ENCODE measurements at places on chromosomes 16 and 17. TPM values are rescaled to one million over a fixed set of nuclear protein-coding genes. Genes with fewer than 3 reads are reported as not detected.

- DNase-seq = no peak
Observed at GRCh38 chr17:80968602-80969029, 23.0 kb upstream of the CHMP6 start.

DNA sequence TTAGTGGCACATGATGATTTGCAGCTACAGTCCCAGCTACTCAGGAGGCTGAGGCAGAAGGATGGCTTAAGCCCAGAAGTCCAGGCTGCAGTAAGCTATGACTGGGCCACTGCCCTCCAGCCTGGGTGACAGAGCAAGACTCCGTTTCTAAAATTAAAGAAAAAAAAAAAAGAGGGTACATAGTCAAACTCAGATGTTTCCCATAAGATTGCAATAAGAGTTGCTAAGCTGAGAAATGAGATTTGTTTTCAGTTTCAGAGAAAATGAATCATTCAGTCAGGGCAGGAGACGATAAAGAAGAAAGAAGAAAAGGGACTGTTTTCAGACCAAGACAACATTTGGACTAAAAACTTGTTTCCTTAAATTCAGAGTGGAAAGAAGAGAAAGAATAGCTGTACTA is 30.2 kb upstream of the PHLPP2 start:
- DNase-seq = no peak

- no peak for DNase-seq
Observed at GRCh38 chr17:6454495-6455320, 10.5 kb downstream of the PIMREG start.

GRCh38 chr16:12629271-12629670 is 174.4 kb downstream of the CPPED1 start:
- no peak for DNase-seq

- DNase-seq = no peak
Observed at GRCh38 chr17:586920-587685, 127.5 kb downstream of the VPS53 start.

IKZF3 gene
- 0.08 TPM for total RNA-seq

- DNase-seq = peak; percentile 92
Observed at GRCh38 chr17:59521465-59522126, 43.8 kb upstream of the DHX40 start.

DRC3 gene
- 1.1 TPM for total RNA-seq

DNA sequence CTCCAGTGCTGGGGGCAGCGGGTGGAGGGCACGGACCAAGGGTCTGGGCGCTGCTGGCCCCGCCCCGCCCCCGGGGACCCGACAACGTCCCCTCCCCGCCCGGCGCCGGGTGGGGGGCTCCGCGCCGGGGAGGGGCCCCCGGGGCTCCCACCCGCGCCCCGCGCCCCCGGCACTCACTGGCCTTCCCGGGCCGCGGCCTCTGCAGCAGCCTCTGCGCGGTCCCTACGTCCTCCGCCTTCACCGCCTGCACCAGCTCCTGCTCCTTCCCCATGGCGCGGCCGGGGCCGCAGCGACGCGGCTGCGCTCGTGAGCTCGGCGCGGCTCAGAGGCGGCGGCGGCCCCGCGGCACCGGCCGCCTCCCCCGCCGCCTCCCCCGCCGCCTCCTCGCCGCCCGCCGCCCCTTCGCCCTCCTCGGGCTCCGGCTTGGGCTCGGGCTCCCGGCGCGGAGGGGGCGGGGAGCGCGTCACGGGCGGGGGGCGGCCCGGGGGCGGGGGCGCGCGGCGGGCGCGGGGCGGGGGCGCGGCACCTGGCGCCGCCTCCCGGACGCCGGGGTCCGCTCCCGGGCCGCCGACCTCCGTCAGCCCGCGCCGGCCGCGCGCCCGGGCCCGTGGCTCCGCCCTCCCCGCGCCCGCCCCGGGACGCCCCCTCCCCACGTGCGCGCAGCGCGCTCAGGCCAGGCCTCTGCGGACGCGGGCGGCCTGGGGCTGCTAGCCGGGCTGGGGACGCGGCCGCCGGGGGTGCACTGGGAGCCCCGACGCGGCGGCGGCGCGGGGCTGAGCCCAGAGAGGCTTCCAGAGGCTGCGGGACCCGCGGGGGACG is at the start of gene CASKIN1:
TSS of gene CASKIN1 (minus strand) at position 444 of the 819 bp plus-strand sequence. CDS start at position 271, 173 bp downstream.
- DNase-seq = no peak

GRCh38 chr16:52465711-52466267 is 81.2 kb downstream of the TOX3 start:
- DNase-seq = no peak

GRCh38 chr17:64472564-64472963 is 23.6 kb downstream of the MILR1 start:
- DNase-seq = no peak

Data from SK-MEL-5 (cell line).